Neural crest cell (in vitro differentiated cells): ENCODE measurements at places on chromosomes 6 and 20. TPM values are rescaled to one million over a fixed set of nuclear protein-coding genes. Genes with fewer than 3 reads are reported as not detected.
A peak's percentile ranks its signal among the peaks of the same experiment; 100 is the strongest.

The FHL5 gene
- total RNA-seq = not detected in 2 replicates

The NUP153 gene
- 74.6 and 78.7 TPM in 2 replicates for total RNA-seq

The ADTRP gene
- total RNA-seq = not detected in 2 replicates

The CDK19 gene
- 22.6 and 24.4 TPM in 2 replicates for total RNA-seq

The ATAT1 gene
- 58.2 and 62.3 TPM in 2 replicates for total RNA-seq

The MYO6 gene
- total RNA-seq = 24.5 and 25.7 TPM in 2 replicates

The MYLK4 gene
- 0.80 and 0.96 TPM in 2 replicates for total RNA-seq

GRCh38 chr6:111260570-111261298 is 173.4 kb downstream of the SLC16A10 start:
- peaks cover 20% of the 10 kb centered on the region for H3K27me3 ChIP-seq
- no peaks in the 10 kb centered on the region for H3K36me3 ChIP-seq
- peaks cover 22% of the 10 kb centered on the region for H3K4me1 ChIP-seq
- peak overlapping the region; percentile 90 for H3K4me3 ChIP-seq

GRCh38 chr20:61726979-61727378 is 338.7 kb downstream of the TAF4 start:
- no peak overlapping the region for H3K4me3 ChIP-seq
- H3K27me3 ChIP-seq = no peaks in the 10 kb centered on the region
- DNase-seq = no peak
- no peak overlapping the region for H3K27ac ChIP-seq
- peaks cover 5% of the 10 kb centered on the region for H3K4me1 ChIP-seq
- H3K36me3 ChIP-seq = no peaks in the 10 kb centered on the region

DNA sequence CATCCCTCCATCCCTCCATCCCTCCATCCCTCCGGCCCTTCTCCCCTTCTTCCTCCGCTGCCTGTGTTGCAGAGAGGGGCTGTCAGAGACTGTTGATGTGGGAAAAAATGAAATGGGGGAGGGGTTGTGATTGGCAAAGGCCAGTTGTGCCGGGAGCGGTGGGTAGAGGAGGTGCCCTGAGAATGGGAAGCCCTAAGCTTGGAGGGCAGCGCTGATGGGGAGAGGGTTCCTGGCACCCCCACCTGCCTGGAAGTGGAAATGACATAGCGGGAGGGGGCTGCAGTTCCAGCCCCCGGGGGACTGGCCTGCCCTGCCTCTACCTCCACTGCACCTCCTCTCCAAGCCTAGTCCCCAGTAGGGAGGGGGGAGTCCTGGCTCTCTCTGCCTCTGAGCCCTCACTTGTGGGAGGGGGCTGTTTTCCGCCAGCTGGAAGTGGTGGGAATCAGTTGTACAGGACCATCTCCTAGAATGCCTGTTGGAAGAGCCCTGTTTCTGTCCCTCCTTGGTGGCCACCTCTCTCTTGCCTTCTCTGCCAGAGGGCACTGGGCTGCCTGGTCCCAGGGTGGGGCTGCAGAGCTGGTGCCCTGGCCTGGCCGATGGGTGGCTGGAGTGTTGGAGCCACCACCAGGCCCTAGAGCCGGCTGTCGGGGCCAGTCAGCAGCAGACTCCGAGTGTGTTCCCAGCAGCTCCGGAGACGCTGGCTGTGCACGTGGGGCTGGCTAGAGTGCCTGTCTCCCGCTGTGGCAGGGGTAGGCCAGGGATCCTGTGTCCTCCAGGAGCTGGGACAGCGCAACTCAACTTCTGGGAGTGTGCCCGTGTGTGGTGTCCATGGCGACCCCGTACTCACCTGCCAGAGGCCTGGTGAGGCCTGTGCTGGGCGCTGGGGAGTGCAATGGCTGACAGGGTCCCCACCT is 1.5 kb downstream of the DLGAP4 start:
- no peak for DNase-seq
- H3K27ac ChIP-seq = no peak overlapping the region
- peaks cover 9% of the 10 kb centered on the region for H3K4me1 ChIP-seq
- peak overlapping the region; percentile 66 for H3K4me3 ChIP-seq
- no peaks in the 10 kb centered on the region for H3K36me3 ChIP-seq
- peaks cover 91% of the 10 kb centered on the region for H3K27me3 ChIP-seq

DNA sequence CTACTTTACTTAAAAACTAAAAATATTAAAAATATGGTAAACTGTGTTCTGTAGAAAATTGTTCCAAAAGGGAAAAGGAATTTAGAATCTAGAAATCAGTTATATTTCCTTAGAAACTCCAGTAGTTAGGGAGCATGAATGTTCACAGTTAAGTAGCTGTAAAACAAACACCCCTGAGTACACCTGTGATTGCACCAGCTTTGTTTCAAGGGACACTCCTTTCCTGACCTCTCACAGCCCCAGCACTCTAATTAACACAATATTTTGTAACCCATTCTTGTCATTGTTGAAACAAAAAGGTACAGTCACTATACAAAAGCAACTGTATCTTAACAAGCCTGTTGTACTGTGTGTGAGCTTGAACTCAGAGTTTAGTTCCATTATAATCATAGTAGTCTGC is 72.3 kb downstream of the NCOA7 start:
- DNase-seq = no peak
- no peaks in the 10 kb centered on the region for H3K36me3 ChIP-seq
- no peaks in the 10 kb centered on the region for H3K27me3 ChIP-seq
- H3K27ac ChIP-seq = no peak overlapping the region
- no peak overlapping the region for H3K4me3 ChIP-seq
- no peaks in the 10 kb centered on the region for H3K4me1 ChIP-seq

DNA sequence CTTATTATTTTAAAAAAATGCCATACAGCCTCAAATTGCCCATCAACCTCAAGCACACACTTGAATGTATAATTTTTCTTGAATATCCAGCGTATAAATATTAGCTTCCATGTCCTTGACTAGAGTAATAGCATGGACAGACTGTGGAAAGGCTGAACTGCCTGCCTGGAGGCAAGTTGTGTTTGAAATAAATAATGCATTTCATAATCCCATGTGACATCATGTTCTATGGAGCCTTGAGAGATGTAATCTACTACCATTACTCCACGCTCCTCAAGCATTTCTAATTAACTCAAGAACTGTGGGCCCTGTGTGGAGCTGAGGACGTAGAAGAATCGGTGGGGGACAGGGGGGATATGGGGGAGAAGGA is 94.2 kb downstream of the CDS2 start:
- H3K27me3 ChIP-seq = no peaks in the 10 kb centered on the region
- no peak overlapping the region for H3K4me3 ChIP-seq
- H3K4me1 ChIP-seq = peaks cover 2% of the 10 kb centered on the region
- no peak overlapping the region for H3K27ac ChIP-seq
- no peak for DNase-seq
- no peaks in the 10 kb centered on the region for H3K36me3 ChIP-seq

DNA sequence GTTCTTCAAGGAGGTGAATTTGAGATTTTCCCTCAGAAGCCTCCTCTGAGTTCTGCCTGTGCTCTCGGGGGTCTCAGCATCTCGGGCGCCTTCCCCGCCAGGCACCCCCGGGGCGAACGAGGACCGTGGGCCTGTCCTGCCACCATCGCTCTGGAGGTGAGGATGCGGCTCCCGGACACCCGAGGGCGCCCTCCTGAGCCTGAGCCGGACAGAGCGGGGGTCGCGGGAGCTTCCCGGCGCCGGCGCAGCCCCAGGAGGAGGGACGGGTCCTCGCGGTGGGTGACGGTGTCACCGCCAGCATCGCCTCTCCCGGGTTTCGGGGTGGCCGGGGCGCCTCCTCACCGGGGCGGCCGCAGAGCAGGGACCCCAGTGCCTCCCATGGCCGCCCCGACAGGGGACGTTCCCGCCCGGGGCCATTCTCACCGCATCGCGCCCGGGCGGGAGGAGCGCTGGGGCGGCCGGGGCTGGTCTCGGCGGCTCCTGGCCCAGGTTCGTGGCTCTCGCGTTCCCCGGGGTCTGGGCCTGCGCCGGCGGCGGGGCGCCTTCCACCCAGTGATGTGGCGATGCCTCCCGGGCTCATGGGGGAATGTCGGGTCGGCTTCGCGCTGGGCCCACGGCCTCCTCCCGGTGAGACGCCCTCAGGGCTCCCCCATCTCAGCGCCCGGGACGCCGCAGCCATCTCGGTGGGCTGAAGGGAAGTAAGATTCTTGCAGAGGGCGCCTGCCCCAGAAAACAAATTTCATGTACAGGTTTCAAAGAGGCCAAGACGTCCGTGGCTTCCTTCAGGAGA is 210.5 kb downstream of the ERMARD start:
- no peaks in the 10 kb centered on the region for H3K36me3 ChIP-seq
- peak overlapping the region; percentile 59 for H3K4me3 ChIP-seq
- H3K4me1 ChIP-seq = no peaks in the 10 kb centered on the region
- H3K27me3 ChIP-seq = peaks cover 31% of the 10 kb centered on the region
- H3K27ac ChIP-seq = no peak overlapping the region

DNA sequence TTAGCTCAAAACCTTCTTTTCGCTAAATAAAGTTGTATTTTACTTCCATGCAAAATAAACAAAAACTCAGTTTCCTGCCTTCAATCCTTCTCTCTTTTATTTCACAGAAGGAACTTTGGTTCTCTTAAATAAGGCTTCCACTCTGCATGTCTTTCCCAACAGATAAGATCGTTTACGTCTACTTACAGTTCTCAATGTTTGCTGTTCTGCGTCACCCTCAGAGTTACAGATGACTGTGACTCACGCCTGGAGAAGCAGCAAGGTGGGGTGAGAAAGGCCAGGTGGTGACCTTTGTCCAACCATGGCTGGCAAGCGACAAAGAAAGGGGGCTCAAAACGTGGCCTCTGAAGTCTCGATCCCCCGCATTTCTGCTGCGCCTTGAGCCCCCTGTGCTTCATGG is 51.4 kb upstream of the RPS6KA2 start:
- H3K4me3 ChIP-seq = no peak overlapping the region
- no peak for DNase-seq
- peaks cover 4% of the 10 kb centered on the region for H3K36me3 ChIP-seq
- no peak overlapping the region for H3K27ac ChIP-seq

GRCh38 chr20:11894062-11894461 is 23.6 kb upstream of the BTBD3 start:
- H3K4me1 ChIP-seq = peaks cover 68% of the 10 kb centered on the region
- peak overlapping the region; percentile 56 for H3K4me3 ChIP-seq
- no peaks in the 10 kb centered on the region for H3K27me3 ChIP-seq
- no peak for DNase-seq
- no peak overlapping the region for H3K27ac ChIP-seq

DNA sequence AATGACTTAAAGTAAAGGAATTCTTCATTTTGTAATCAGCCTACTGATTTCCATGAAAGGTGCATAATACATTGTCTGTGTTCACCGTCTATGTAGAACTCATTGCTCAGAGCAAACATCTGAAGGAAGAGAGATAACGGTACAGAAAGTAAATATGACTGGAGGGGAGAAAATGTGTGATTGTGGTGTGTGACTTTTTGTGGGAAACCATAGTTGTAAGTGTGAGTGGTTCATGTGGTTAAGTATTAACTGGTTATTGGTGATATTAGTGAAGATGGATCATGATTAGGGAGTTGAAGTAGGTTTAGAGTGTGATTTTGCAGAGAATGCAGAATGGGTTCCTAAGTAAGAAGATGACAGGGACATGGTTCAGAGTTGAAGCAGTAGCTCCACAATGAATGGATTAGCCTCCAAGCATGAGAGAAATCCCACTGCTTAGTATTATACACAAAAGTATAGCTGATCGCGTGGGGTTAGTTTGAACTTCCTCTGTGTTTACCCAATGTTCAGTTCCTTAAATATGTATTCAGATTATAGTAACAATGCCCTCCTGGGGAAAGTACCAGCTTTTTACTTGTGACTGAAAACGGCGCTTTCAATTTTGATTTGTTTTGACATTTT is 368.9 kb downstream of the UTRN start:
- peak overlapping the region; percentile 2 for H3K4me3 ChIP-seq
- H3K27ac ChIP-seq = peak overlapping the region; percentile 38

DNA sequence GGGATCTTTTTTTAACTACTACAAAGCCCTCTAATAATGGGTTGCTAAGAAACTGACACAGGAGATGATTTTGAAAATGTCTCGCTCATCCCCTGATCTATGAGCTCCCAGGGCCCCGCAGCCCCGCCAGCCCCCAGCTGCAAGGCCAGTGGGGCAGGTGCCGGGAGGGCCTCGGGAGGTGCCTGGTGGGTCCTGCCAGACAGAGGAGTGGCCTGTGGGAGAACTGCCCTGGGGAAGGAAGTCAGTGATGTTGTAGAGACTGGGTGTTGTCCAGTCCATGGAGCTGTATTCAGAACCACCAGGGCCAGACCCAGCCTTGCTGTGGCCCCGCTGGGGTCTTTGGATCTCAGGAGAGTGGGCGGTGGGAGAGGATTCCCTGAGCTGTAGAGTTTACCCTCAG is 258.7 kb downstream of the TAF4 start:
- H3K36me3 ChIP-seq = no peaks in the 10 kb centered on the region
- H3K27me3 ChIP-seq = peaks cover 4% of the 10 kb centered on the region
- no peak for DNase-seq
- H3K4me3 ChIP-seq = no peak overlapping the region
- H3K4me1 ChIP-seq = peaks cover 10% of the 10 kb centered on the region
- no peak overlapping the region for H3K27ac ChIP-seq

GRCh38 chr6:110814102-110815014 is 911 bp downstream of the CDK19 start:
- peak overlapping the region; percentile 100 for H3K27ac ChIP-seq
- peak overlapping the region; percentile 100 for H3K4me3 ChIP-seq
- no peaks in the 10 kb centered on the region for H3K27me3 ChIP-seq
- H3K36me3 ChIP-seq = peaks cover 12% of the 10 kb centered on the region

DNA sequence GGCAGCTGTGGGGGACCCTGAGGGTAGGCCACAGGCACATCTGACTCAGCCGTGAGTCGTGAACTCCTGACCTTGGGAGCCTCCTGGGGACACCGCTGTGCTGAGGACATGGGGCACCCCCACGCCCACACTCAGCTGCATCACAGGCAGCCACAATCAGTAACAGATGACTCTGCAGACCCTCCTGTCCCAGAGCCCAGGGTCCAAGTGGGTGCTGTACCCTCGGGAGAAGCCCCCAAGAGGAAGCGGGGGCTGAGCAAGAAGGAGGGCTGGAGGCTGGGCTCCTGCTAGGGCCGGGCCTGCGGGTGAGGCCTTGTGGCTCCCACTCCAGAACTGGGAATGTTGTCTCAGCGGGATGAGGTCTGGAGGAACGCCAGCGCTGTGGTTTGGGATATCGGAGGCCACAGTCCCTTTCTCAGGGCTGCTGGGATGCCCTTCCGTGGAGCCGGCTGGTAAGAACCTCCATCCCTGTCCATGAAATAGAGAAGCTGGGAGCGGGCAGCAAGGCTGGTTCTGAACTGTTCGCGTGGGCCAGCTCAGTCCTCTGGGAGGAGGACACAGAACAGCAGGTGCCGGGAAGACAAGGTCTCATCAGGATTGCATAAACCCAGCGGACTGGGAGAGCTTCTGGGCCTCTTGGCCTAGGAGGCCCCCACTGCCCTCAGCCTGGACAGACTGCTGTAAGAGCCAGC is 3.1 kb upstream of the LAMA5 start:
- H3K27ac ChIP-seq = peak overlapping the region; percentile 6
- H3K27me3 ChIP-seq = peaks cover 10% of the 10 kb centered on the region
- DNase-seq = no peak
- H3K4me1 ChIP-seq = peaks cover 11% of the 10 kb centered on the region
- H3K4me3 ChIP-seq = peak overlapping the region; percentile 46
- H3K36me3 ChIP-seq = no peaks in the 10 kb centered on the region

GRCh38 chr6:91877994-91878393 is 1291.1 kb upstream of the MAP3K7 start:
- DNase-seq = no peak
- no peaks in the 10 kb centered on the region for H3K4me1 ChIP-seq
- H3K27me3 ChIP-seq = no peaks in the 10 kb centered on the region
- H3K27ac ChIP-seq = no peak overlapping the region
- H3K36me3 ChIP-seq = no peaks in the 10 kb centered on the region
- no peak overlapping the region for H3K4me3 ChIP-seq

- H3K36me3 ChIP-seq = no peaks in the 10 kb centered on the region
- no peak overlapping the region for H3K4me3 ChIP-seq
- no peak for DNase-seq
- no peak overlapping the region for H3K27ac ChIP-seq
Observed at GRCh38 chr20:40681684-40682083, 7.4 kb downstream of the MAFB start.
